Right renal cortex interstitium (tissue), 3 donors: ENCODE measurements at places on chromosomes 2 and 18. TPM values are rescaled to one million over a fixed set of nuclear protein-coding genes. Genes with fewer than 3 reads are reported as not detected.
A peak's percentile ranks its signal among the peaks of the same experiment; 100 is the strongest.

DNA sequence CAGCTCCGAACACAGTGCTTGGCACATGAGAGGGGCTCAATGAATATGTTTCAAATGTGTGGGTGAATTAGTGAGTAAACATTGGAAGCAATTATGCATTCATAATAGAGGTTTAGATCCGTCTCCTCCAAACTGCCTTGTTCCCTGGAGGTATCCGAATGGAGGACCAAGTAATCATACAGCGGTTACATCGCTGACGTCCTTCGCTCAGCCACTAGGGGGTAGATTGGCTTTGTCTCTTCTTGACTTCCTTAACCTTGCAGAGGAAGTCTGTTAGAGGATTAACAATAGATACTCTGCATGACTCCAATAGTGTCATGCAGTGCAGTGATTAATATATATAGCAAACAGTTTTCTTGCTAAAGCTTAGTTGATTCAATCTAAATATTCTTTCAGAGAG, 517.0 kb downstream of the PTPRM start:
- DNase-seq, result peak; percentile 17

DNA sequence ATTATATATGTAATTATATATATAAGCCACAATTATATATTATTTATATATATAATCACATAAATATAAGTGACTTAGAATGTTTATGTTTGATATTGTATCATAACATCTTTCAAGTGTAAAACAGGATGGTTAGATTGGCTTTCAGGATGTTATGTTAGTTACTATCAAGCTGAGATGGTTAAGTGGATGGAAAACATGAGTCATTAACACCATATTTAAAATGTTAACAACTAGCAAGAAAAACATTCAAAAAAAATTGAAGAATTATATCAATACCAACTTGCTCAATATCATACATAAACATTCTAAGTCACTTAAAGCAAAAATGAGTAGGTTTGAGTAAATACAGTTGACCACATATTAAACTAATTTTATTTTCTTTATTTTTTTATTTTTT, 21.8 kb upstream of the RAB27B start:
- no peak for DNase-seq

GRCh38 chr2:38246105-38246504, 131.0 kb downstream of the ATL2 start:
- no peak for DNase-seq

- no peak for DNase-seq
Observed at GRCh38 chr18:9333441-9334328, 888 bp upstream of the TWSG1 start.

- DNase-seq, result no peak
Observed at GRCh38 chr2:16069933-16070647, 129.7 kb downstream of the MYCN start.

GRCh38 chr2:137522620-137523011, 441.7 kb upstream of the HNMT start:
- no peak for DNase-seq

DNA sequence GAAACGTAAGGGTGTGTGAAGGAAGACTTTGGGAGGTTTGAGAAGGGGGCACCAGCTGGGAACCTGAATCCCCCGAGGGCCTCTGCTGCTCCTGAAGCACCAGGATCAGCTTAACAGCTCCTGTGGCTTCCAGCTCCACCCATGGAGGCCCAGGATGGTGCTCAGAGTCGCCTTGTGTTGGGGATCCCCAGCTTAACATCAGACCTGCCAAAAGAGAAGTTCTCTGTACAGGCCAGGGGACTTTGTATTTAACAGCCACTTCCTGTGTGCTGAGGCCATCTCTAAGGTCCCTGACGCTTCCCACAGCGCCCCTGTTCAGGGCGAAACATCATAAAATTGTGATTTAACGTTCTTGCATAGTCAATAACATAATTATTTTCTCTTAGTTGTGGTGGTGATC, 77.5 kb downstream of the NCK2 start:
- DNase-seq, result no peak

GRCh38 chr2:98867539-98868309, 68.3 kb downstream of the CRACDL start:
- DNase-seq, result no peak

The MARCHF4 gene
- 0.10 TPM for polyA plus RNA-seq

The HOXD8 gene
- 217 TPM for polyA plus RNA-seq

The POLE4 gene
- polyA plus RNA-seq, result 48.3 TPM

The SP140L gene
- 10.4 TPM for polyA plus RNA-seq

The MEP1B gene
- polyA plus RNA-seq, result not detected

The EVA1A gene
- 12.3 TPM for polyA plus RNA-seq

The EDAR gene
- polyA plus RNA-seq, result 2.8 TPM
